ENCODE measurements at places on chromosomes 5 and 9. TPM values are rescaled to one million over a fixed set of nuclear protein-coding genes. Genes with fewer than 3 reads are reported as not detected.

DNA sequence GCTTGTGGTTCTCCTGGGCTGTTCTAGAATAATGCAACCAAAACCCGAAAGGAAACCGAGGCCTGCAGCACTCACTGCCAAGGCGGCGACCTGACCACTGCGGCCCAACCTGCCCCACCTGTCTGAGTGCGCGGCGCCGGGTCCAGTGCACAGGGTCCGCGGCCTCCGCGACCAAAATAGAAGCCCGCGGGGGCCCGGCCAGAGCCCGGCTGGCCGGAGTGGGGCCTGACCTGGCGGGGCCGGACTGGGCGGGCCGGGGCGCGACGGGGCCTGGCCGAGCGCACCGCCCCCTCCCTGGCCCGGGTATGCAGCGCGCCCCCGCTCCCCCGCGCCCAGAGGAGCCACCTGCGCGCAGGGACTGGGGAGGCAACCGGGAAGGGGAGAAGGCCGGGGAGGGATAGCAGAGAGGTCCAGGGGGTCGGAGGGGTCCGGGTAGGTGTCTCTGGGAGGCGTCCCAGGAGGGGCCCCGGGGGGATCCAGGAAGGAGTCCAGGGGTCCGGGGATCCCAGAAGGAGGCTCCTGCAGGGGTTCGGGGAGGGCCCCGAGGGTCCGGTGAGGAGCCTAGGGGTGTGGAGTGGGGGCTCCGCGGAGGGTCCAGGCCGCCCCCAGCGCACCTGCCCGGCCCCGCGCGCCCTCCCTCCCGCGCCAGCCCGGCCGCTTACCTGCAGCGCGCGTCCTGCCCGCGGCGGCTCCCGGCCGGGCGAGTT, 503 bp downstream of the SEMA4D start:
- peak; percentile 66 for DNase-seq

DNA sequence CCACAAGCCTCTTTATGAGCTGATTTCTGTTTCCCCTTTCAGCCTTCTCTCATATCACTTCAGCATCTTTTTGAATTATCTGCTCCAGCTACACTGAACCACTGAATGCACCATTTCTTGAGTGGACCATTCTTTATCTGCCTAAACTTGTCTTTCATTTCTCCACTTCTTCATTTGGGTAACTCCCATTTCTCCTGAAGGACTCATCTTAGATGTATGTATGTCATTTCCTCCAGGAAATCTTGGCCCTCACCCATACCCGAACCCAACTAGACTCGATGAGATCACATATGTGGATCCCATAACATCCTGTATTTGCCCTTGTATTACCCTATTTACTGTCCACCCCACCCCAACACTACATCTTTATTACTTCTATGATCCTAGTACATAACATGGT, 249.8 kb downstream of the KIF4B start:
- no peak for DNase-seq

DNA sequence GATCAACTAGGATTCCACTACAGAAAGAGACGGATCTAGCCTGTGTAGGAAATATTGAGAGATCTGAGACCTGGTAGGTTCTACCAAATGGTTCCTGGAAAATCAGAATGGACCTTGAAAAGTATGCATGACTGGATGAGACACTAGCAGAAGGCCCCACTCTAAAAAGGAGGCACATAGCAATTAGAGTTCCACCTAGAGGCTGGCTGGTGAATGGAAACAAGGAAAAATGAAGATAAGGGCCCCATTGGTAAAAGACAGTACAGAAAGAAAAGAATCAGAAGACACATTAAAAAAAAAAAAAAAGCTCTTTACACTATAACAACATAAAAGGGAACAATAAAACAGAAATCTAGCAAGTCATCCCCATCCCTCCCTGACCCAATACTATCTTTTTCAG, 518.5 kb downstream of the NR2F1-AS1 start:
- no peak for DNase-seq

DNA sequence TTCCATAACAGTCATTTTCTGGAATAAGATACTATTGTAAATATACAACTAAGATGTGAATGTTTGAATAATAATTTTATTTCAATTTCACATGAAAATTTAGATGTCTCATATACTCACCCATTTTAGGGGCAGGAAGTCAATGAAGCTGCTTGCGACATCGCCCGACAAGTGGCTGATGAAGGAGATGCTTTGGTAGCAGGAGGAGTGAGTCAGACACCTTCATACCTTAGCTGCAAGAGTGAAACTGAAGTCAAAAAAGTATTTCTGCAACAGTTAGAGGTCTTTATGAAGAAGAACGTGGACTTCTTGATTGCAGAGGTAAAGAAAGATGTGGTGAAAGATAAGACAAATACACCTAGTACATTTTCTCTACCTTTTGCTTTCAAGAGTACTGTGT, 8.6 kb downstream of the BHMT start:
- no peak for DNase-seq

GRCh38 chr5:33563983-33564908, 123.5 kb downstream of the TARS1 start:
- DNase-seq = no peak

GRCh38 chr5:55904152-55904551, 53.0 kb downstream of the IL31RA start:
- DNase-seq = peak; percentile 87

DNA sequence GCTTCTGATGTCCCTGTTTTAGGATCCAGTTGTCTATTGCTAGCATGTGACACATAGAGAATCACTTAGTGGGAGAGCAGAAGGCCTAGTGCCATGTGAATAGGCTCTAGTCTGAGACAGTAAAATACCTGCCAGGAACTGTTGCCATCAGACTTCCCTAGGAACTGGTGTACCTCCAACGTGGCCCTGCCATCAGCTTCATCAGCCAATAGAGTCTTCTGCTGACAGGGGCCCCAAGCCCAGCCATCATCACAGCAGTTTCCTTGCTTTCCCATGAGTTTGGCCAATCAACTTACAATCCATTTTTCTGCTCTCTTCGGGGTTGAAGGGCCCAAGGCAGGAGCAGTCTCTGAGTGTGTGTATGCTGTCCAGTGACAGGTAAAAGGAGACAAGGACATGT, 128.4 kb upstream of the ADRA1B start:
- DNase-seq = no peak

Gene HMGCR
- 4.3 TPM for polyA plus RNA-seq

Gene TICAM2
- 1.5 TPM for polyA plus RNA-seq
